ENCODE measurements at places on chromosomes 16 and 17.

GRCh38 chr17:38741921-38742410 is 6.2 kb downstream of the PCGF2 start:
- DNase-seq, result no peak

DNA sequence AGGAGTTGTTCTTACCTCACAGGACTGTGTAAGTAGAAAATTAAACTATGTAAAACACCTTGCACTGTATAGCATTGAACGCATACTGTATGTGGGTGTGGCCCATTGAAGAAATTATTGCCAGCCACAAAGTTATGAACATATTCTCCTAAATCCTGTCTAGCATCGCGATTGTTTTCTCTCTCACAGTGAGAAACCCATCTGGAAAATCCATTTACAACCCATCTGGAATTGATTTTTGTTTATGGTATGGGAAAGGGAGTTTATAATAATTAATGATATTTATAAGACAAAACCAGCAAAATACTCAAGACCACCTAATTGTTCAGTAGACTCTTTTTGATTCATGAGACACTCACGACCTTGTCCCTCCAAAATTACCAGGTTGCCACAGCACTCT is 22.1 kb upstream of the MON1B start:
- no peak for DNase-seq

DNA sequence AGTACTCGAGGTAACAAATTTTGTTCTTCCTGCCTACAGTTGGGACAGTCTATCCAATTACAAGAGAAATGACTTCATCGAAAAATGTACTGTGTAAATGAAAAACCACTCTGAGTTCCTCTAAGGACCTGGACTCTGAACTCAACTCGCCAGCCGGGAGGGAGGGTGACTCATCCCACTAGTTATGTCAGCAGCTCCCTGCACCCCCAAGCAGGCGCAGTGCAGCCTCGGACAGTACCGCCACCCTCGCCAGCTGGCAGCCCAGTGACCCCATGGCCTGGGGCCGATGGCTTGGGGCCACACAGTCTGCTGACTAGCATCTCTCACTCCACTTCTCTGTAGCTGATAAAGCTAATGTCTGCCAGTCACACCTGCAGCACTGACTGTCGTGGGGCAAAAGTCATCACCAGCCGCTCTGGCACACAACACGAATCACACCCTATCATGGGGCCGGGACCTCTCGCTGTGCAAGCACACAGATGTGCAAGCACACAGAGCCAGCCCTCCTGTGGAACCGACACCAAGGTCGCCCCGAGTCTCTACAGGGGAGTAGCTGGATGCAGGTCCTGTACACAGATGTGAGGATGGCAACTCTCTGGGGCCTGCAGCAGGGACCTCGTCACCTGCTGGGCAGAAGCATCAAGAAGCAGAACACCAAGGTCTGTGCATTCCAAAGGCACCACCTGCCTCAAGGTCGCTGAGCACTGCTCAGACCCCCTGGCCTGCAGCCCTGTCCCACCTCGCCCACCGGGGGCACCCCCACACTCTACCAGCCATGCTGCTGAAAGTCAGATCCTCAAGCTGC is 5.7 kb downstream of the CSNK1D start:
- DNase-seq, result no peak

- no peak for DNase-seq
These were observed 37.4 kb downstream of the USP22 start for GRCh38 chr17:21005367-21005766.

- no peak for DNase-seq
These were observed 35.8 kb downstream of the MPRIP start for GRCh38 chr17:17077861-17078732.

DNA sequence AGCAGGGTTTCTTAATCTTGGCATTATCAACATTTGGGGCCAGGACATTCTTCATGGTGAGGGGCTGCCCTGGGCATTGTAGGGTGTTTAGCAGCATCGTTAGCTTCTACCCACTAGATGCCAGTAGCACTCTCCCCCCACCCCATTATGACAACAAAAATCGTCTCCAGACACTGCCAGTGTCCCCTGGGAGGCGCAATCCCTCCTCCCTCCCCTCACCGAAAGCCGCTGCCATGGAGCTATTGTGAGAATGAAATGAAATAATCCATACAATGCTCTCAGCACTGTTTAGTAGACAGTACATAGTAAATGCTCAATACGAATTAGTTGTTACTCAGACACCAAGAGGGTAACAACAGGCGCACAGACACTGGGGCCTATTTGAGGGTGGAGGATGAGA is 502.9 kb downstream of the NPIPA7 start:
- DNase-seq, result no peak

DNA sequence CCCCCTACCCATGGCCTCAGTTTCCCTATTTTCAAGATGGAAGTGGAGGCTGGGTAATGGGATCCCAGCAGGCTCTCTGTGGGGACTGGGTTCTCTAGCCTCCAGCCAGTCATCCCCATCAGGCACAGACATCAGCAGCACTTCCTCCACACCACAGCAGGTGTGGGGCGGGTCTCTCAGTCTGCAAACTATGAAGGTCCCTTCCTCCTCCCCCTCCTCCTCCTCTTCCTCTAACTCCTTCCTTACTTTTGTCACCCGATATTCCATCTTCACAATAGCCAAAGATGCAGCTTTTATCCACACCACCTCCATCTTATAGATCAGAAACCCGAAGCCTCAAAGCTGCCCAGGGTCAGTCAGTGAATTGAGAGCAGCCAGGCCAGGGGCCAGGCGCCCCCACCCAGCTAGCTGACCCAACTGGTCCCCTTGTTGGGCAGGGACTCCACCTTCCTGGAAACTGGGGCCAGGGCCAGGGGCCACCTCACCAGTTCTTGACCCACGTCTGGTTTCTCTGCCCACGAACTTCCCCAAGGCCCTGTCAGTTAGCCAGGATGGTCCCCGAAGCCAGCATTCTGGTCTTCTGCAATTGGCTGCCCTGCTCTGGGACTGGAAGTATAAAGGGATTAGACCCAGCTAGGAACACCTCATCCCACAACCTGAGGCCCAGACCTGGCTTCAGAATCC is 2.5 kb downstream of the FAM83G start:
- DNase-seq, result no peak

DNA sequence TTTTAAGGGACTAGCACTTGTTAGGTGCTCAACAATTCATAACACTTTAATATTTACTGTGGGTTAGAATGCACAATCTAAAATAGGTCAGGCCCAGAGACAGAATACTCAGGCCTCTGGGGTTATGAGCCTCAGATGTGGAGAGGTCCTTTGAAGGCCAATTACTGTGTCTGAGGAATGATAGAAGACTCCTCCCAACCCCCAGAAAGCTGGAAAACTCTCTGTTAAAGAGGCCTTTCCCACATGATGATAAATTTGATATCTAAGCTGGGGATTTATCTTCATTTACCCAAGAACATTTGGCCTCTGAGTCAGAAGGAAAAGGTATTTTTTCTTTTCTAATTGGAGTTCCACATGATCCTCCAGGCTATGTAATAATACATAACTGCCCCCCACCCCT is 41.1 kb upstream of the MMD start:
- DNase-seq, result no peak

DNA sequence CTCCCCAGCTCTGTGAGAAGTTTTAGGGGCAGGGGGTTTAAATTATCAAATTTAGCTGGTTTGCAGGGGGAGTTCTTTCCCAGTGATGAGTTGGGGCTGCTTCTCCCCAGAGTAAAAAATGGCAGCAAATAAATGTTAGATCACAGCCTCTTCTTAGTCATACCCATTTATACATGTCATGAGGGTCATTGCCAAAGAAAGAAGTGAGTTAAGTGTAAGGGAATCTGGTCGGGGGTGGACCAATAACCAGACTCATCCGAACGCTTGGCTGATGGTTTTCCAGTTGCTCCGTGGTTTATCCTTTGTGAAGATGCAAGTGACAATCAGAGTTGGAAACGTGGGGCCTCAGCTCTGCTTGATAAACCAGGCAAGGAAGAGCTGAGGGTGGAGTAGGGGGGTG is 87.1 kb downstream of the PLXDC1 start:
- no peak for DNase-seq

- DNase-seq, result no peak
These were observed 314.3 kb downstream of the MAP2K6 start for GRCh38 chr17:69728816-69729215.

GRCh38 chr17:1553354-1554266 is 9.0 kb downstream of the PITPNA start:
- DNase-seq, result no peak

GRCh38 chr17:79008666-79009387 is 737 bp downstream of the CANT1 start:
- DNase-seq, result no peak

DNA sequence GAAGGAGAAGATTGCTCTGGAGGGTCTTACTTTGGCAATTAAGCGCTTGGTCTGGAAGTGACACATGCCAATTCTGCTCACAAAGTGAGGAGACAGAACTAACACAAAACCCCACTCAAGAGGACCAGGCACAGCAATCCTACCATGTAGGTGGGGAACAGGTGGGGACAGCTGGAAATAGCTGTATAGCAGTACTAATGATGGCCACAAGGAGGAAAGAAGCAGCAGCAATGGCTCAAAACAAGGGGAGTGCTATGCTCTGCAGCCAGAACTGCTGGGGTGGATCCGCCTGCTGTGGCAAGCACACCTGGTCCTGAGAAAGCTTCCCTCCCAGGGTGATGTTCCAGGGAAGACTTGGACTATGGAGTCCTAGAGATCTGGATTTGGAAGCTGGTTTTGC is 17.0 kb upstream of the TMEM132E start:
- DNase-seq, result no peak

DNA sequence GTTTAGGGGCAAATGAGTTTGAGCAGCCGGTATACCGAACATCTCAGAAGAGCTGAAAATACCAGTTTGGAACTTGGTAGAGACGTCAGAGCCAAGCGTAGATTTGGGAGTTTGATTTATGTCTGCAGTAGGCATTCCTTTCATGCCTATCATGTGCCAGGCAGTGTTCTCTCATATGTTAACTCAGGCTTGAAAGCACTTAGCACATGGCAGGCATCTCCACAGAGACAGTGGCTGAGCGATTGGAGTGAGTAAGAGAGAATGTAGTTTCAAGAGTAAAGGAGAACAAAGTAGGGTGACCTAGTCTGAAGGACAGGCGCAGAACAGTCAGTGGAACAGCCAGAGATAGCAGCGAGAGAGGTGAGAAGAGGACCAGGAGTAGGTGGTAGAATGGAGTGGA is 207.0 kb downstream of the FTO start:
- DNase-seq, result no peak

DNA sequence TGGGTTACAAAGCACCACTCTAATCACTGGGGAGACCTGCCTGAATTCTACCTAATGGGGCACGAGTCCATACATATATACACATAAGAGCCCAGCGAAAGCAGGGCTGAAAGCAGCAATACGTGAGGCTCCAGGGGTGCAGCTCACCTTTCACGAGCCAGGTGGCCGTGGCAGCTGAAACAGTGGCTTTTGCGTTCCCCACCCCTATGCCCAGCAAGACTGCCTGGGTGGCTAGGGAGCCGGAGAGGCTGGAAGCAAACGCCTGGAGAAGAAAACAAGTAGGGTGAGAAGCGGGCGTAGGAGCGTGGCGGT is 618 bp downstream of the RUSF1 start:
- no peak for DNase-seq

DNA sequence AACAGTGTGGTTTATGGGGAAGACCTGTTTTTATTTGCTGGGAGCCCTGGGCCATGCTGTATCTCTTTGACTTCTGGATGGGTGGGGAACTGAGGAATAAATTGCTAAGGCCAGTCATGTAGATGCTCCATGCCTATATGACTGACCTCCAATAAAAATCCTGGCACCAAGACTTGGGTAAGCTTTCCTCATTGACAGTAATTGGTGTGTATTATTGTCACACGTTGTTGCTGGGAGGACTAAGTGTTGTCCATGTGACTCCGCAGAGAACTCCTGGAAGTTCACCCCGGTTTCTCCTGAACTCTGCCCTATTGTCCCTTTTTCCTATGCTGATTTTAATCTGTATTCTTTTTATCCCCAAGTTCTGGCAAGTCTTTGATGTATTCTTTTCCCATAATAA is 33.4 kb upstream of the USP22 start:
- no peak for DNase-seq

- no peak for DNase-seq
These were observed 178.8 kb upstream of the CACNG3 start for GRCh38 chr16:24077292-24077691.

GRCh38 chr16:13873835-13874438 is 46.0 kb upstream of the ERCC4 start:
- no peak for DNase-seq

DNA sequence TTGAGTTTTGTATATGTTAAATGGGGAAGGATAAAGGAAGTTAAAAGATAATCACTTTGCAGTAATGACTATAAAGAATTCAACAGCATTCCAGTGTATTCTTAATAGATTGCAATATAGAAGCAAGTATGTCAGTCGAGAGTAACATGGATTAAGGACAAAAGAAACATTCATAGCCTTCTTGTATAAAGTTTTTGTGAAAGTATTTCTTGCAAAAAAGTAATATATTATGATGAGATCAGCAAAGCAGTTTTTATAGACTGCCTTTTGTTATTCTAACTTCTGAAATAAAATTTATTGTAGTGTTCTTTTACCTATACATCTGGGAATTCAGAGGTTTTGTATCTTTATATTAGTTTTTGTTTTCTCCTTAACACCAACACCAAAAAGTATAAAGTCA is 184.9 kb upstream of the RBL2 start:
- no peak for DNase-seq

DNA sequence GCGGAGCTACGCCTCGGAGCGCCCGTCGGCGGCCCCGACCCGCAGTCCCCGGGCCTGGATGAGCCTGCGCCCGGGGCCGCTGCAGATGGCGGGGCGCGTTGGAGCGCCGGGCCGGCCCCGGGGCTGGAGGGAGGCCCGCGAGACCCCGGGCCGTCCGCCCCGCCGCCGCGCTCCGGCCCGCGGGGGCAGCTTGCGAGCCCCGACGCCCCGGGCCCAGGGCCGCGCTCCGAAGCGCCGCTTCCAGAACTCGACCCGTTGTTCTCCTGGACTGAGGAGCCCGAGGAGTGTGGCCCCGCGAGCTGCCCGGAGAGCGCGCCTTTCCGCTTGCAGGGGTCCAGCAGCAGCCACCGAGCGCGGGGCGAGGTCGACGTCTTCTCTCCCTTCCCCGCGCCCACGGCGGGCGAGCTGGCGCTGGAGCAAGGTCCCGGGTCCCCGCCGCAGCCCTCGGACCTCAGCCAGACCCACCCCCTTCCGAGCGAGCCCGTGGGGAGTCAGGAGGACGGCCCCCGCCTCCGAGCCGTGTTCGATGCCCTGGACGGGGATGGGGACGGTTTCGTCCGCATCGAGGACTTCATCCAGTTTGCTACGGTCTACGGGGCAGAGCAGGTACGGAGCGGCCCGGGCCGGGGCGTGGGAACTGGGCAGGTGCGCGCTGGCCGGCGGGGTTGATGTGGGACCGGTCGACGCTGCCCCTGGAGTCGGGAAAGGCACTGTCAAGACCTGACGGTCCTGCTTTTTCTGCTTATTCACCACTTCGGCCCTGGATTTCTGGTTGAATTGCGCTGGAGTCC is 861 bp downstream of the RAB11FIP3 start:
- DNase-seq, result no peak

DNA sequence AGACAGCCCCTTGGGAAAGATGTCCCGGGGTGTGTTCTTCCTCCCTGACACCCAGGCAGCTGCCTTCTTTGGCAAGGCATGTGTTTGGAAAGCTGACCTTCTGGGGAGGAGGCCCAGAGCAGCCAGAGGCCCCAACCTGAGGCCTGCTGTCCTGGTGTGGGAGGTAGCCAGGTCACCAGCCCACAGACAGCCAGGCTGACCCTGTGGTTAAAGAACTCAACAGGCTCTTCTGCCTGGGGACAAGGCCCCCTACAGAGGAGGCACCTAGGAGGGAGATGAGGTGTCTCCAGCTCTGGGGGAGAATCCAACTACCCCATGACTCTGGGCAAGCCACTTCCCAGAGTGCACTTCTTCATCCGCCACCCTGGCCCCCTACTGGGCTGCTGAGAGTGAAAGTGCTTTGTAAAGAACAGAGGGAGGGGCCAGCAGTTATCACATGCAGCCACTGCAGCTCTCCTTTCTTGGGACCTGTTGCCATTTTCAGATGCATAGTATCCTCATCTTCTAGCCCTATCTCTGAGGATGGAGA is 13.1 kb upstream of the SREBF1 start:
- peak; percentile 27 for DNase-seq

Measured in stimulated activated CD8-positive, alpha-beta memory T cell treated with anti-CD3 and anti-CD28 coated beads, Interleukin-7, amount 100 ng/mL, for 1 hour (primary cell).